ENCODE measurements at places on chromosomes 7 and 10. TPM values are rescaled to one million over a fixed set of nuclear protein-coding genes. Genes with fewer than 3 reads are reported as not detected.

Gene SPDYE16
- total RNA-seq = not detected

Gene TUBAL3
- total RNA-seq = 0.33 TPM

Gene MRLN
- total RNA-seq = not detected

Gene ZNF248
- total RNA-seq = 3.8 TPM

Gene GNGT1
- total RNA-seq = not detected

Gene LIPM
- total RNA-seq = not detected

Gene SEMA3C
- 63.0 TPM for total RNA-seq

Gene LIPF
- total RNA-seq = not detected

Gene OR6B1
- not detected for total RNA-seq

Gene MBLAC1
- 3.0 TPM for total RNA-seq

Measured in A549 treated with ZK216348 at 1 μM for 4 hours (cell line).